ENCODE measurements at places on chromosomes 13 and 19.

DNA sequence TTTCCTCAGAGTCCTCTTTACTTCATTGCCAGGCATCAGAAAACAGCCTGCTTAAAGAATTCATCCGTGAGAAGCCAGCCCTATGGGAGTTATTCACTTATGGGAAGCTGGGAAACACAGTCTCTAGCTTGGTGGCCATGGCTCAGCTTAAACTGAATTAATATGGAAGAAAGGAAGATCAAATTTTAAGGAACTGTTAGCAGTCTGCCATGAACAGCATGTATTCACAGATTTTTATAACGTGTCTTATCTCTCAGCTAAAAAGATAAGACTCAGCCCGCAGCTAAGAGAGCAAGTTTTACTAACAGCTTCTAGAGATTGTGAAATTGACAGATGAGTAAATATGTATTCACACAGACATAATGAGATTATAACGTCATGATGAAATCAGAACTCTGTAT, 253.7 kb upstream of the RXFP2 start:
- no peak for DNase-seq

DNA sequence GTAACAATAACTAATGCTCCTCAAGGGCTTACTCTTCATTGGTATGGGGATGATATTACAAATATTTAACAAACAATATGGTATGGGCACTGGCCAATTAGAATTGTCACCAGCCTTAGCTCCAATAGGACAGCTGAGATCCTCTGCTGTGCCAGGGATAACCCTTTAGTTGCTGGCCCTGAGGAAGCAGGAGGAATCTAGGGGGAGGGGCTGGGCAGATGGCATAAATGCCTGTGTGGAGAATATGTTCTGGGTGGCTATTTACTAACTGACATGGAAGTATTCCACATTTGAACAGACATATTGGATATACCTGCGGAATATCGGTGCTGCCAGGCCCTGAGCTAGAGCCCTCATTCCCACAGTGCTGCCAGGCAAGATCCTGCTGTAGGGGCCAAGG, 16.6 kb upstream of the LRCH1 start:
- DNase-seq: no peak

DNA sequence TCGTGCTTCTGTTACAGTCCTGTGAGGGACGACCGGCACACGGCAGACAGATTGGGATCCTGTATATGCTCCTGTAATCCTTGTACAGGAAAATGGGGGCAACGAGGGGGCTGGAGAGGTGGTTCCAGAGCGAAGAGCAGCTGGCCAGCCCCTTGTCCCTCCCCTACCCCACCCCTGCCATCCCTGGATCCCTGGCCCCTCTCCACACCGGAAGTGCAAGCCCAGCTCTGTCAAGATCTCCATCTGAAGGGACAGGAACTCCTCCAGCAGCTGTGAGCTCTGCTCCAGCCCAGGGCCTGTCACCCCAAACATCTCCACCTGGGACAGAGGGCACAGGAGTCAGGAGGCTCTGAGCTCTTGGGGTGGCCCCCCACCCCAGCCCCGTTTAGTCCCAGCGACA, 5.5 kb upstream of the CCER2 start:
- DNase-seq: no peak

GRCh38 chr13:52411629-52412028, 5.7 kb upstream of the THSD1 start:
- no peak for DNase-seq

- no peak for DNase-seq
These were observed 11.5 kb downstream of the UTP14C start for GRCh38 chr13:52036037-52036436.

DNA sequence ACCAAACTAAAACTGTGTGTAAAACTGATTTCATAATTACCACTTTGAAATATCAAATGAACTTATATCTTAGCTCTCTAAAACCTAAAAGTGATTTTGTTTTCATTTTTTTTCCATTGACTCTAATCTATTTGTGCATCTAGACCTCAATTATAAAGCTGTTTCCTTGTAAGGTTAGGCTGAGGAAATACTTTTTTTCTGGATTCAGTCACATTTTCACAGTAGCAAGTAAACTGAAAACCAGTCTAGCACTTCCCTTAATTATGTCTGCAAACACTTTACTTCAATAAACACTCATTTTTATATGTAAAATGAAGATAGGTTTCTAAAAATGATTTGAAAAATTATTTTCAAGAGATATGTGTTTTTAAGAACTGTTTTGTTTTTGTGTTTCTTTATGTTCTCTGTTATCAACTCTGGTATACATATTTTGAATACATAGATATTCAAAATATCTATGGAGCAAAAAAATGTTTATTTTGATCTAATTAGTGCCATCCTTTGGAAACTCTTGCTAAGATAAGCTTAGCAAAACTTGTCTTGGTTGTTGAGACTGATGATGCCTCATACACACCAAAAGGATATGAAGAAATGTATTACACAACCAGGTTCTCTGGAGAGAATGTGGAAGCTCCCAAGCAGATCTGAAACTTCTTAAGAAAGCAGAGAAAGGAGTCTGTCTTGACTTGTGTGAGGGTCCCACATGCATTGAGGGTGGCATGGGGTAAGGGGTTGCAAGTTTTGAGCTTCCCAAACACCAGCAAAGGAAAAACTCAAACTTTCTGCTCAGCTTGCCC, 1887.4 kb downstream of the PCDH9 start:
- no peak for DNase-seq

DNA sequence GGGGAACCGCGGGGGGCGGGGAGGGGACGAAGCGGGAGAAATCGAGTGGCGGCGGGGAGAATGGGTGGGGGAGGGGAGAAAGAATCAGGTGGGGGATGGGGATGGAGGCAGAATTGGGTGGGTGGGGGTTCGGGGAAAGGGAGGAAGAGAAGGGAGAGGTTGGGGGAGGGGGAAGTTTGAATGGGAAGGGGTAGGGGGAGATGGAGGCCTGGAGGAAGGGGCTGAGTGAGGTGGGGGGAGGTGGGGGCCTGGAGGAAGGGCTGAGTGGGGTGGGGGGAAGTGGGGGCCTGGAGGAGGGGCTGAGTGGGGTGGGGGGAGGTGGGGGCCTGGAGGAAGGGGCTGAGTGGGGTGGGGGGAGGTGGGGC, 403 bp upstream of the ADAMTS10 start:
- DNase-seq: no peak

DNA sequence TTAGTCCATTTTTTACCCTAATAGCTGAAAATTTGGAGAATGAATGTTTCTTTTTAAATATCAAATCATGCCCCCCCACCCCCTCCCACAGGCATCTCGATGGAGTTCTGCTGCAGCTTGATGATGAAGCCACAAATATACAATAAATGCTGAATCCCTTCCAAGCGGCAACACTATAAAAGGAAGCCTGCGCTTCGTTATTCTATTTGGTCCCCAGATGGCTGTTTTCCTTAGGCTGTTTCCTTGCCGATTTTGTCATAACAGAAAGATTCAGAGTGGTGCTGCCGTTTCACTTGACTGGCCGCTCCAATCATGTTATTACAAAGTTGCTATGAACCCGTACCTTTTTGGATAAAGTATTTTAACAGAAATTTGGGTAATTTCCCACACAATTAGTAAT, 79.5 kb downstream of the MYO16 start:
- no peak for DNase-seq

DNA sequence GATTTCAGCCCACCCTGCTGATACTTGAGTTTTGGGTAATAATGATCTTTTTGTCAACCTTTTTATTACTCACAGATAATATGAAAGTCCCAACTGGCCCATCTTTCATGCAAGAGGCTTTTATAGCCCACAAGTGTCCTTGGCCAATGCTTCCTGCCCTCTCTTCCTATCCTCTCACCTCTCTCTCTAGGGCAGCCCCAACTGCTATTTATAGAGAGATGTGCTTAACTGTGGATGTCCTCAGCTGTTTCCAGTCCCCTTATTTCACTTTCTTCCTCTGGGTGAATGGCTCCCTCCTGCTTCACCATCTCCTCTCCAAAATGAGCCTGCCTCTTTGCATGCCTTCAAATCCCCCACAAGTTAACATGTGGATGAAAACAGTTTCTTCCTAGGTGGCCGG, 27.4 kb downstream of the ARHGEF7 start:
- DNase-seq: no peak

GRCh38 chr13:99986741-99987140, 5.2 kb downstream of the ZIC2 start:
- DNase-seq: no peak

DNA sequence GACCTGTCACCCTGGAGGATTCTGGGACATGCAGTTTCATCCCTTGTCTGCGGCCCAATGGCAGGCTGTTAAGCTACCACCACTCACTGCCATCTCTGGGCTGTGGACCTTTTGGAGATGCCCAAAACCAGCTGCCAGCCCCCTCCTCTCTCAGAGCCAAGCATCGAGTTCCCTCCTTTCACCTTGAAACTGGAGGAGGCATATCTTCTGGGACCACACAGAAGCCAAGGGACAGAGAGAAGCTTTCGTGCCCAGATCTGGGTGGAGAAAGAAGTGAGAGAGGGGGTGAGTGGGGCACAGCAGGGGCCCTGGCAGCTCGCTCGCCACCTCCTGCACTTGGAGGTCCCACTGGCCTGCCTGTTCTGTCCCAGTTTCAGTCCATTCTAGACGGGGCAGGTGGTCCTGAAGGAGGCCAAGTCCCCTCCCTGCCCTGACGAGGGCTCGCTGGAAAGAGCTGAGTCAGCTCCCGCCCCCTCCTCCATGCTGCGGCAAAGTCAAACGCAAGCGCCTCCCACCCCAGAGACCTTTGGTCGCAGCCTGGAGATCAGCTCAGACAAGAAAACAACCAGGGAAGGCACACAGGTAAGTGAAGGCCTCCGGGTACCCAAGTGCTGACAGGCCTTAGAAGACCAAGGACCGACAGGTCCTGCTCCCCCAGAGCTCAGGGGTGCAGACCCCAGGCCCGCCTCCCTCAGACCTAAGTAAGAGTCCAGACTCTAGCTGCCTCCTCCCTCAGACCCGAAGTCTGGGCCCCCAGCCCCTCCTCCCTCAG, 3.8 kb downstream of the BCAT2 start:
- DNase-seq: no peak
